Astrocyte of the cerebellum (primary cell): ENCODE measurements at places on chromosomes 6 and 20.

- no peak for DNase-seq
These were observed 39.0 kb upstream of the VSX1 start for GRCh38 chr20:25120920-25121319.

- DNase-seq: no peak
These were observed 710.4 kb downstream of the EPHA7 start for GRCh38 chr6:92708945-92709344.

DNA sequence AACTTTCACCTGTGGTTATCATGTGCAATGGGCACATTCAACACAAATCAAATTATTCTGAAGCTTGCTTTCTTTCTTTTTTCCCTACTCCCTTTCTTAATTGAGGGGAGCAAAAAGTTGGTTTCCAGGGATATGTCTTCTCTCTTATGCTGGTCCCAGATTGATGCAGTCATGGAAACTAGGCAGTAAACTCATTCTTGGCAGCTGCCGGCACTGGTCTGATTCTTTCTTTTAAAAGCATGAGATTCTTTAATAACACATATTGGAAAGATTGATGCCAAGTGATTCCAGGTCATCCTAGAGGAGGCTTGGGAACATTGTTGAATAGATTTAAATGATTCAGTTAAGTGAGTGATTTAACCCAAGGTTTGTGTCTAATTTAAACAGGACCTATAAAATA, 29.0 kb downstream of the PTPRA start:
- no peak for DNase-seq

DNA sequence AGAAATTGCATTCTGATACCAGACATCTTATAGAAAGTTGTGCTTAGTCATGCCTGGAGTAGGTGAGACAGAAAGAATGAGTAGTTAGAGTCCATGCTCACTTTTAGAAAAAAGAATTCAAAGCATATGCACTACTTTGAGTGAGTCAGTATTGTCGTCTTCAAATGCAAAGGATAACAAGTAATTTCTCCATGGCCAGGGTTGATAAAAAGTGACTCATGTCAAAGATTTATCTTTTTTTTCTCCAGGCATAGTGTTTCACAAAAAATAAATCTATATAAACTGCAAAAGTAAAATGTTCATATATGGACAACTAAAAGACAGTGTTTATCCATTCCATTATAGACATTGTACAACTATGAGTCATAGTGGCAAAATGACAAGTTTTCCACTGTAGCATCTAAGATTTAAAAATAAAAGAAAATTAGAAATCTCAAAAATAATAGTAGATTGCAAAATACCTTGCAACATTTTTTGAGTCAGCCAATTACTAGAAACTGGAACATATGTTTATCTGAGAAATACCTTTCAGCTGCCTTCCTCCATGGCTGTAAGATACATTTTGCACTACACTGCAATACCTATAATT, 329.6 kb downstream of the GRIK2 start:
- DNase-seq: peak; percentile 57

GRCh38 chr6:89035252-89036101, 45.1 kb upstream of the PNRC1 start:
- DNase-seq: peak; percentile 72

- no peak for DNase-seq
These were observed 1.6 kb downstream of the CLPS start for GRCh38 chr6:35795453-35796071.

GRCh38 chr20:10034717-10035571, at the start of gene ANKEF1:
TSS of gene ANKEF1 (plus strand) at chr20:10034987. CDS start at chr20:10038302, 3,315 bp downstream.
- no peak for DNase-seq

- no peak for DNase-seq
These were observed 29.9 kb downstream of the BCAS1 start for GRCh38 chr20:54040531-54040930.

DNA sequence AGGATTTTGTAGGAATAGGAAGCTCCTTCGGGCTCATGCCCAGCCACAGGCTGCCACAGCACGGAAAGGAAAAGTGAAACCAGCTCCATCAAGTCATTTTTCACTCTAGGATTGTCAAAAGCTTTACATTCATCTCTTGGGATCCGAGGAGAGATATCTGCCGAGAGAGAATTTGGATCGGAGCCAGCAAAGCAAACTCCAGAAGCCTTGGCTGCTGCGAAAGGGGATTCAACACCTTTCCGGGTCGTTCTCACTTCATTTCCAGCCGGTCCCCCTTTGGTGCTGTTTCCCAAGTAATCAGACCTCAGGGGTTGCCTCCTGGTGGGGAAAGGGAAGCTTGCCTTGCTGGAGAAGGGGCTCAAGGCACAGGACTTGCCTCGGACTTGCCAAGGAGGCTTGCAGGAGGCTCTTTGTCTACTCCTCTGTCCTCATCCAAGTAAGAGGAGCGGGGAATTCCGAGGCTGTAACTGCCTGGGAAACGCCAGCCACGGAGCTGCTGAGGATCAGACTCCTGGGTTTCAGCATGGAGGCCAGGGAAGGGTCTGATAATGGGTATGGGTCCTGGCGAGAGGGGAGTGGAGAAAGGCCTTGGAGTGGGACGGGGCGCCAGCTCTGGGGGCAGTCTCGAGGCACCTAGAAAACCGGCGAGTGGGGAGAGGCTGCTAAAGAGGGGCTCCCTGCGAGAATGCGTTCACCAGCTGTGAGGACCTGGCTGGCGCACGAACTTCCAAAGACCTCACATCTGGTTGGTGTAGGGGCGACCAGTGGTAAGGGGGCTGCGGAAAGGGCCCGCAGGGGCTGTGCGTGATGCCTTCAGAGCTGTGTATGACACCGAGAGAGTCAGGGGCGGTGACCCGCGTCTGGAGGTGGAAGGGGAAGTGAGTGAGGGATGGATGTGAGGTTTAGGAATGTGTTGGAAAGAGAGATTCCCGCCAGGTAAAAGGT, 702 bp downstream of the ETV7 start:
- peak; percentile 23 for DNase-seq

DNA sequence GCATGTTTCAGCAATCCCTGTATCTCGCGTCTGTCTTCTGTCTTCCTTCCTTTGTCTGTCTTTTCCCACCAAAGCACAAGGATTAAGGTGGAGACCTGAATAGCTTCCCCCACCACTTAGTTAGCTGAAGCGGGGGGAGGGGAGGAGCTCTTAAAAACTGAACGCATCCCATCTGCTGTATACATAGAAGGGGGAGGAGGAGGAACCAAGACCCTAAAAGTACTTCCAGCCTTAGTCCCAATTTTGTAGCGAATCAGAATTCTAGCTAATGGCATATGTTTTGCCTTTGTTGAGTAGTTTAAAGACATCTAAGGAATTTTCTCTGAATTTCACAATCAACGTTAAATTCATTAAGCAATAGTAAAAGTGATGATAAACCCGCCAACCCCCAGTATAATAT, 47.9 kb downstream of the GNAS start:
- no peak for DNase-seq
